ENCODE measurements at places on chromosomes 11 and 22. TPM values are rescaled to one million over a fixed set of nuclear protein-coding genes. Genes with fewer than 3 reads are reported as not detected.

DNA sequence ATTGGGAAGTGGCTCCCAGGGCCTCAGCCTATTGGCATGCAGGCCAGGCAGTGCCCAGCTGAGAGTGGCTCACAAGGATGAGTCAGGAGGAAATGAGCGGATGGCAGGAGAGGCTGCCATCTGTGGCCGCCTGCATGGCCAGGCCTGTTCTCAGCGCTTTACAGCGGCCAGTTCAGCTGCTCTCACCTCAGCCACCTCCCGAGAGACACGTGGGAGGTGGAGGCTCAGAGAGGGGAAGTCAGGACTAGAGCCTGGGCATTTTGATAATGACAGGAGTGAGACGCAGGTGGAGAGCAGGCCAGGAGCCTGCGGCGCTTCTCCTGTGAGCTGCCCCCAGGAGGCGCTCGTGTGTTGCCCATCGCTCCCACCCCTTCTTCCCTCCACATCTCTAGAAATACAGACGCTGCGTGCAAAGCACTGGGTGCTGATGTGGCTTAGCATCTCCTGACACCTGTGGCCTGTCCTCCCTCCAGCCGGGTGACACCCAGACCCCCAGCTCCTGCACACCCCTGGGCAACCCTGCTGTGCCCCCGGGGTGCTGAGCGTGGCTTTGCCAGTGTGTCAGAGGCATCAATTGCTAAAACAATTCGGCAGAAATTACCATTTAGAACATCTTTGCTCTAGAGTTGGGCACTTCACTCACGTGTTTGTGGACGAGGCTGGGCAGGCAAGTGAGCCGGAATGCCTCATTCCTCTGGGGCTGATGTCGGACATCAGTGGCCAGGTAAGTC lies 21.4 kb upstream of the PANX2 start:
- DNase-seq: peak; percentile 77
- peaks cover 7% of the 10 kb centered on the region for H3K27me3 ChIP-seq
- H3K36me3 ChIP-seq: peaks cover 5% of the 10 kb centered on the region
- H3K27ac ChIP-seq: no peak overlapping the region
- H3K4me3 ChIP-seq: no peak overlapping the region
- peaks cover 22% of the 10 kb centered on the region for H3K4me1 ChIP-seq

GRCh38 chr22:36765943-36766450 lies 9.9 kb downstream of the IFT27 start:
- peaks cover 8% of the 10 kb centered on the region for H3K27me3 ChIP-seq
- H3K4me3 ChIP-seq: no peak overlapping the region
- DNase-seq: no peak
- no peak overlapping the region for H3K27ac ChIP-seq
- peaks cover 12% of the 10 kb centered on the region for H3K4me1 ChIP-seq

DNA sequence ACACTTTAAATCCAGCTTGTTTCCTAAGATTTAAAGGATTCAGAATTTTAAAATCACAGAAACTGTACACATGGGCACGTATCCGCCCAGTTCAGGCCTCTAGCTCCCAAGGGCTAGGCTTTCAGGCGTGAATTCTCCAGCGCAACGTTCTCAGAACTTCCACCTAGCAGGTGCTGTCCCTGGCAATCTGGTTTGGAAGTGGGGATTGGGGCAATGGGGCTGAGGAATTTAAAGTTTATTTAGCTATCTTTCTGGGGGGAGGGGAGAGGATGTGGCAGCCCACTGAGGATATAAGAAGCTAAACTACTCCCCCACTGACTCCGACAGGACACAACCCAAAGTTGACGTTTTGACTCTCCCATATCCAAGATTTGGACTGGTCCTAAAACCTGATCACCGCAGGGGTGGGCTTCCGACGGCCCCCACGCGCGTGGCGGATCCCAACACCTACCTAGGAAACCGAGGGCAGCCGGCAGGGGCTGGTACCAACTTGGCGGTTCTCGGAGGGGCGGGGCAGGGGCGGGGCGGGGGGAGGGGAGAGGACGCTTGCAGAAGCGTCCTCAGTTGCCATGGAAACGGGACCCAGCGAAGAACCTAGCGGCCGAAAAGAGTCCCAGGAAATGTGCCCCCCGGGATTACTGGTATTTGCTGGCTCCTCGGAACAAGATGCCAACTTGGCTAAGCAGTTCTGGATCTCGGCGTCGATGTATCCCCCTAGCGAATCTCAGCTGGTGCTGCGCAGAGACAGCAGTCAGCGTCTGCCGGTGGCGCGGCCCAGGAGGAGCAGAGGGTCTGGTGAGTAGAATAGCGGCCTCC lies at the start of gene HOATZ:
Gene HOATZ, plus strand, starts transcription at position 563 of the 816 bp plus-strand sequence. Its CDS starts 7 bp downstream, at position 570.
- peak within 1 kb of the TSS; percentile 82 for H3K4me3 ChIP-seq
- no peaks in the 10 kb centered on the region for H3K36me3 ChIP-seq
- H3K4me1 ChIP-seq: no peaks in the 10 kb centered on the region
- peaks cover 5% of the 10 kb centered on the region for H3K27me3 ChIP-seq

Gene OR8G5
- total RNA-seq: not detected

Gene OR5A2
- total RNA-seq: not detected

- H3K4me1 ChIP-seq: no peaks in the 10 kb centered on the region
- no peak overlapping the region for H3K4me3 ChIP-seq
- DNase-seq: no peak
Observed at GRCh38 chr22:48204296-48204695, 1441.8 kb downstream of the TBC1D22A start.

- peaks cover 4% of the 10 kb centered on the region for H3K27me3 ChIP-seq
- no peak overlapping the region for H3K27ac ChIP-seq
- H3K36me3 ChIP-seq: no peaks in the 10 kb centered on the region
Observed at GRCh38 chr22:39707816-39708215, 137.3 kb downstream of the CACNA1I start.

GRCh38 chr11:100624346-100624745 lies 62.7 kb upstream of the ARHGAP42 start:
- no peak overlapping the region for H3K4me3 ChIP-seq
- DNase-seq: no peak
- H3K4me1 ChIP-seq: peaks cover 5% of the 10 kb centered on the region
- peaks cover 30% of the 10 kb centered on the region for H3K36me3 ChIP-seq
- H3K27ac ChIP-seq: no peak overlapping the region
- no peaks in the 10 kb centered on the region for H3K27me3 ChIP-seq

- H3K27ac ChIP-seq: peak overlapping the region; percentile 11
- no peak for DNase-seq
- H3K4me3 ChIP-seq: no peak overlapping the region
- H3K36me3 ChIP-seq: no peaks in the 10 kb centered on the region
- H3K4me1 ChIP-seq: peaks cover 56% of the 10 kb centered on the region
- H3K27me3 ChIP-seq: peaks cover 7% of the 10 kb centered on the region
Observed at GRCh38 chr11:12693479-12694182, 19.4 kb downstream of the TEAD1 start.

Gene SHANK2
- 23.0 TPM for total RNA-seq

Gene C22orf42
- not detected for total RNA-seq

DNA sequence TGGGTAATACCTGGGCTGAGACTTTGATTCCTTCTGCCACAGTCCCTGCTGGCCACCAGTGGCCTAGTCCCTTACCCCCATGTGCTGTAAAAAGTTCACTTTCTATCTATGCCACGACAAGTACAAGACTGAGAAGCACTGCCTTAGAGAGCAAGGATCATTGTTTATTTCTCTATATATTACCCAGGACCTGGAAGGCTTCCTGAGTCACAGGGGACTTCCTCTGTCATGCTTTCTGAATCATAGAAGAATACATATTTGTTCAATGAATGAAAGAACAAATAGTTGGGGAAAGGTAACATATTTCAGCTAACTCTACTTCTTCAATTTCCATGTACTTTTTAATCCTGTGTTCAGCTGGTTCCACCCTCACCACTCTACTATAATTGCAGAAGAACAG lies 5.5 kb upstream of the SYT9 start:
- H3K4me3 ChIP-seq: no peak overlapping the region
- peaks cover 4% of the 10 kb centered on the region for H3K36me3 ChIP-seq
- DNase-seq: no peak
- H3K27ac ChIP-seq: no peak overlapping the region
- no peaks in the 10 kb centered on the region for H3K4me1 ChIP-seq
- H3K27me3 ChIP-seq: peaks cover 2% of the 10 kb centered on the region

Gene CCDC73
- not detected for total RNA-seq

Gene LIF
- total RNA-seq: 0.29 TPM

DNA sequence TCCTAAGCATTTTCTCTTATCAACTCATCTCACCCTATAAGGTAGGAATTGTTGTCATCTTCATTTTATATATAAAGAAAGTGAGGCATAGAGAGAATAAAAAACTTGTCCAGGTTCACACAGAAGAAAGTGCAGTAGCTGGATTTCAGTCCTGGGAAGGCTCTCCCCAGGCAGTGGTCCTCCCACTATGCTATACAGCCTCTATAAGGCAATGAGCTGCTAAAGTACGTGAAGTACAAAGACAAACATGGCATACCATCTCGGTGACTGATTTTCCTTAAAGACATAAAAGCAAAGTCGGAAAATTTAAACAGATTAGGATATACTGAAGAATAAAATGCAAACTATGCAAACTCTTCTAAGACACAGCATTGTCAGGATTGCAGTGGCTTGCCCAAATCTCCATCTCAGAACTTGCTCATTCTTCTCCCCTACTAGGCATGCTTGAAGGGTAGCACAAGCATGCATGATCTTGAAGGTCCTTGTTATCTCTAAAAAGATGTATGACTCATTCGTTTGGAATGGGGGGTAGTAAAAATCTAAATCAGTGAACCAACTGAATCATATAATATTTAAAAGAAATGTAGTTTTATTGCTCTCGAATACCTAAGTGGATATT lies 97.8 kb upstream of the CSNK2A3 start:
- peaks cover 2% of the 10 kb centered on the region for H3K27me3 ChIP-seq
- no peak for DNase-seq
- H3K27ac ChIP-seq: no peak overlapping the region

Gene PANX3
- total RNA-seq: not detected

- H3K27me3 ChIP-seq: peaks cover 6% of the 10 kb centered on the region
- H3K36me3 ChIP-seq: no peaks in the 10 kb centered on the region
- H3K4me3 ChIP-seq: no peak overlapping the region
Observed at GRCh38 chr11:127052404-127052803, 51.8 kb upstream of the KIRREL3 start.

Gene LMO2
- 2.7 TPM for total RNA-seq

Gene PRODH
- total RNA-seq: 4.0 TPM

Gene HBG2
- total RNA-seq: not detected

- peak overlapping the region; percentile 96 for H3K4me3 ChIP-seq
- peaks cover 11% of the 10 kb centered on the region for H3K27me3 ChIP-seq
- peaks cover 32% of the 10 kb centered on the region for H3K4me1 ChIP-seq
- H3K27ac ChIP-seq: peak overlapping the region; percentile 17
- no peak for DNase-seq
- H3K36me3 ChIP-seq: peaks cover 4% of the 10 kb centered on the region
Observed at GRCh38 chr22:21865041-21865440, 2.4 kb downstream of the MAPK1 start.

Gene GPHA2
- total RNA-seq: not detected

GRCh38 chr11:22666688-22667439 lies 453 bp downstream of the GAS2 start:
- H3K36me3 ChIP-seq: no peaks in the 10 kb centered on the region
- peak overlapping the region; percentile 59 for H3K27ac ChIP-seq
- H3K4me1 ChIP-seq: peaks cover 27% of the 10 kb centered on the region
- peak; percentile 72 for DNase-seq
- peak overlapping the region; percentile 90 for H3K4me3 ChIP-seq

- H3K27me3 ChIP-seq: peaks cover 6% of the 10 kb centered on the region
- peaks cover 5% of the 10 kb centered on the region for H3K36me3 ChIP-seq
- H3K4me1 ChIP-seq: no peaks in the 10 kb centered on the region
- H3K4me3 ChIP-seq: no peak overlapping the region
- H3K27ac ChIP-seq: no peak overlapping the region
- peak; percentile 9 for DNase-seq
Observed at GRCh38 chr22:29231971-29232959, 26.6 kb downstream of the EMID1 start.

Gene RASL10A
- 1.3 TPM for total RNA-seq

GRCh38 chr11:76206327-76207081 lies at the start of gene WNT11:
TSS of gene WNT11 (minus strand) at chr11:76206502. CDS start at chr11:76206407, 95 bp downstream.
- H3K36me3 ChIP-seq: no peaks in the 10 kb centered on the region
- peak within 1 kb of the TSS; percentile 81 for H3K4me3 ChIP-seq
- peaks cover 13% of the 10 kb centered on the region for H3K27me3 ChIP-seq
- H3K4me1 ChIP-seq: no peaks in the 10 kb centered on the region
- DNase-seq: peak; percentile 73
- H3K27ac ChIP-seq: no peak within 1 kb of the TSS

DNA sequence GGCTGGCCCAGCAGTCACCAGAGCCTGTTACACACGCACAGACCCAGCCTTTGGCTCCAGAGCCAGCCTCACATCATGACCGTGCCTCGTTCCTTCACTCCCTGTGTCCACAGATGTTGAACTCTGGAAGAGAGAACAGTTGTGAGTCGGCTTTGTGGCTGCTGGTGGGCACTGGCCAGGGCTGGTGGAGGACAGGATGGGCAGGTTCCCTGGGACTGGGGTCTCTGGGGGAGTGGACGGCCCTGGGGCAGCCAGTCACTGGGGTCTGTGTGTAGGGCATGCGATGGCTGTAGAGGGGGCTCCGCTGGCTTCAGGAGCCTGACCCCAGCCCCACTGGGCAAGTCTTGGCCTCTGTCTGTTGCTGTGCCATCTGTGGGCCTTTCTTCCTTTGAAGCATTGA lies 1070.1 kb downstream of the BRD1 start:
- peaks cover 19% of the 10 kb centered on the region for H3K36me3 ChIP-seq
- H3K27me3 ChIP-seq: peaks cover 18% of the 10 kb centered on the region
- DNase-seq: no peak
- no peaks in the 10 kb centered on the region for H3K4me1 ChIP-seq
- H3K4me3 ChIP-seq: no peak overlapping the region
- no peak overlapping the region for H3K27ac ChIP-seq

DNA sequence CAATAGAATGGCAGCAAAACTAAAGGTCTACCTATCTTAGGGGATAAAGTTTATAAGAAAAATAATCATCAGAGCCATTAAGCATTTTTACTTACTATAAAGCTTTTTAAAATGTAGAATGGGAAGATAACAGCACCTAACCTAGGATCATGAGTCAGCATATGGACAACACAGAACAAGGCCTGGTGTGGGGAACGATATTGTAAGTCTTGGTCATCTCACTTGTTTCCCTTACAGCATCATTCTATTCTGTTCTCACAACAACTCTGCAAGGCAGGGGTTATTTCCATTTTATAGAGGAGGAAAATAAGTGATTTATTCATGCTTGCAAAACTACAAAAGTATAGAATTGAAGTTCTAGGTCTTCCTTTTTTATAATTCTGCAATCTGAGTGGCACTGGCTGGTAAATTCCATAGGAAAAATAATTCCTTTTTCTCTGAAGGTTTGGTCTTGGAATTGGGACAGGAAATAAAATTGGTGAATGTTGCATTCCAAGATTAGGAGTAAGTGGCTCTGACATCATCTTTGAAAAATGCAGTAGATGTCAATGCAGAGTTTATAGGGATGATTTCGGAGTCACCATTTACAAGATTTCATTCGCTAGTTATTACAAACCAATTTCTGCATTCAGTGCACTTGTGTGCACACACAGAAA lies 423.0 kb downstream of the DYNC2H1 start:
- H3K27ac ChIP-seq: no peak overlapping the region
- H3K4me3 ChIP-seq: no peak overlapping the region
- H3K4me1 ChIP-seq: peaks cover 16% of the 10 kb centered on the region
- no peaks in the 10 kb centered on the region for H3K36me3 ChIP-seq
- no peak for DNase-seq

DNA sequence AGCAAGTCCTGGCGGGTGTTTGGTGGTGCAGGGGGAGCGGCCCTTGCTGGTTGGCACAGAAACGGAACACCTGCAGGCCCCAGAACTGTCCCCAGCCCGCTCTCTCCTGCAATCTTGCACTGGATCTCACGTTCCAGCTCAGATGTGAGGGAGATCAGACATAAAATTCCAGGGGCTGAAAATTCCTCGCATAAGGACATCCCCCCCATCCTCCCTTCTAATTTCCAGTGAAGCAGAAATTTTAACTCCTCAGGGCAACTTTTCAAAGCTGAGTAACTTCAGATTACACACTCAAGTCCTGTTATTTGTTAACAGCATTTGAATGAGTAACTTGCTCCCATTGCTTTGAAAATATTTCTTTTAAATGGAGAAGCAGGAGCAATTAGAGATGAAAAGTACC lies 40.3 kb upstream of the RASSF10 start:
- H3K4me1 ChIP-seq: no peaks in the 10 kb centered on the region
- no peak overlapping the region for H3K4me3 ChIP-seq
- H3K36me3 ChIP-seq: no peaks in the 10 kb centered on the region
- DNase-seq: no peak
- H3K27me3 ChIP-seq: peaks cover 2% of the 10 kb centered on the region

Data from glutamatergic neuron (in vitro differentiated cells).